CD4-positive, alpha-beta T cell treated with Interleukin-10 for 1 hour (primary cell): ENCODE measurements at places on chromosomes 7 and 10.

GRCh38 chr7:128194533-128195282 is 46.4 kb upstream of the LEP start:
- DNase-seq: no peak

- DNase-seq: no peak
Measured at GRCh38 chr7:76086070-76086469, 38.2 kb downstream of the MDH2 start.

DNA sequence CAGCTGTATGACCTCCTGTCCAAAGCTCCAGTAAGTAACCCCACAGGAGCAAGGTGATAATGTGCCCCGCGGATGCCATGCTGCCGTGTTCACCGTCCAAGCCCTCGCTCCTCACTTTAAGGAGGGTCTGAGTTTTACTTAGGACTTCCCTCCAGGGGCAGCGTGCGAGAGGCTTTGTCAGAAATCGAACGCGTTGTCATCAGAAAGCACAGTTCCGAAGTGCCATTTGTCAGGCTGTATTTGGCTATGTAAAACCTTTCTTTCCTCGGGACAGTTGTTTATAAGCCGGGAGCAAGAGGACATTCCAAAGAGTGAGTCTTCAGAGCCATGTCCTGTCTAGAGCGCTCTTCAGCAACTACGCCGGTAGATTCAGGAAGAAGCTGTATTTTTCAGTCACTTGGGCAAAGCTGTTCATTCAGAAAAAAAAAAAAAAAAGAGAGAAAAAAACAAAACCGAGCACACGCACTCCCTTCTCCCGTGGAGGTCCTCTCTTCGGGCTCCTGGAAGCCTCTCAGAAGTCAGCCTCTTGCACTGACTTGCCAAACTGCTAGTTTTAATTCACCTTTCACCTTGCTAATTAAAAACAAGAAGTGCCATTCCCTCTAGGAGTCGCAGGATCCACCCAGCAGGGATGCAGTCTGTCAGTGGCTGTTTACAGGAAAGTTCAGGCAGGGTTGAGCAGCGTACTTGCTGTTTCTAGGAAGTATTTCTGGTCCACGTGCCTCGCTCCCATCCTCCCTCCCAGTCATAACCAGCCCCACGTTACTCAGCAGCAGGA is at the start of gene SEMA3E:
Gene SEMA3E (minus strand): TSS at position 676 of the 778 bp plus-strand sequence.
- no peak for DNase-seq

- no peak for DNase-seq
Measured at GRCh38 chr7:99258501-99258900, 14.1 kb upstream of the MYH16 start.

- no peak for DNase-seq
Measured at GRCh38 chr7:104124469-104124868, 83.3 kb downstream of the ORC5 start.

DNA sequence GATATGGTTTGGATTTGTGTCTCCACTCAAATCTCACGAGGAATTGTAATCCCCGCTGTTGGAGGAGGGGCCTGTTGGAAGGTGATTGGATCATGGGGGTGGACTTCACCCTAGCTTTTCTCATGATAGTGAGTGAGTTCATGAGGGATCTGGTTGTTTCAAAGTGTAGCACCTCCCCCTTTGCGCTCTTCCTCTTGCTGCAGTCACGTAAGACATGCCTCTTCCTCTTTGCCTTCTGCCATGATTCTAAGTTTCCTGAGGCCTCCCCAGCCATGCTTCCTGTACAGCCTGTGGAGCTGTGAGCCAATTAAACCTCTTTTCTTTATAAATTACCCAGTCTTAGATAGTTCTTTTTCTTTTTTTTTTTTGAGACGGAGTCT is 17.1 kb downstream of the CDNF start:
- DNase-seq: no peak

DNA sequence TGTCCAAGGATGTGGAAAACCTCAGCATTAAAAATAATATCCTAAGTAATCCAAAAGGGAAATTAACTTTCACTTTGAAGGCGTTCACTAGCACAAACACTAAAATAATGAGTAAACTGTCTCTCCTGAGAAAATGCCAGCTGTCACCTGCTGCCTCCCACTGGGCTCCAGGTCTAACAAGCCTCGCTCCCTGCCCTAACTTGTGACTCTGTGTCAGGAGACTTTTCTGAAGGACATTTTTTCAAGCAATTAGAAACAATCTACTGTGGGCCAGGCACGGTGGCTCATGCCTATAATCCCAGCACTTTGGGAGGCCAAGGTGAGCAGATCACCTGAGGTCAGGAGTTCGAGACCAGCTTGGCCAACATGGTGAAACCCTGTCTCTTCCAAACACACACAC is 72.8 kb upstream of the GLCCI1 start:
- no peak for DNase-seq

DNA sequence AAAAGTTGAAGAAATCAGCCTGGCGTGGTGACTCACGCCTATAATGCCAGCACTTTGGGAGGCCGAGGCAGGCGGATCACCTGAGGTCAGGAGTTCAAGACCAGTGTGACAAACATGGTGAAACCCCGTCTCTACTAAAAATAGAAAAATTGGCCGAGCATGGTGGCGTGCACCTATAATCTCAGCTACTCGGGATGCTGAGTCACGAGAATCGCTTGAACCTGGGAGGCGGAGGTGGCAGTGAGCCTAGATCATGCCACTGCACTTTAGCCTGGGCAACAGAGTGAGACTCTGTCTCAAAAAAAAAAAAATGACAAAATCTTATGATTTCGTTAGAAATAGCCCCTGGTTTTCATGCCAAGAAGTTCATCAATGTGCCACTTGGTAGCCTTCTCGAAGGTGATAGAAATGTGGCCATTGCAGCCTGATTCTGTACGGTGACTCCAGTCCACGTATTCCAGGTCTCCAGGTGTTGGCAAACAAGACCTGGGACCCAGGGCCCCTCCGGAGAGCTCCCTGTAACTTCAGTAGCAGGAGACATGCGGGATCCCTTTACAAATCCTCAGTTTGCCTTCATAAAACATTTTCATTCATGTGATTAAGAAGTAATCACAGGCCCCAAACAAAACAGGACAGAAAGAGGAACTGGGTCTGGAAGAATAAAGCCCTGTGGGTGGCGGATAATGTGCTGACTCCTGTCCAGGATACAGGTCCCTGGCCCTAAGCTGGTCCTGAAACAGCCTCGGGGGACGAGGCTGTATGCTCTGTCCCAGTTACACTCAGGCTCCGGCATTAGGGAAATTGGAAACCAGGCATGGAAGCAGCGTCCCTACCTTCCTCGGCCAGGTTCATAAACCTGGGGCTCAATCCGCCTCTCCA is 207.3 kb upstream of the SH2B2 start:
- DNase-seq: no peak

GRCh38 chr7:41581041-41581440 is 121.8 kb downstream of the INHBA start:
- no peak for DNase-seq

DNA sequence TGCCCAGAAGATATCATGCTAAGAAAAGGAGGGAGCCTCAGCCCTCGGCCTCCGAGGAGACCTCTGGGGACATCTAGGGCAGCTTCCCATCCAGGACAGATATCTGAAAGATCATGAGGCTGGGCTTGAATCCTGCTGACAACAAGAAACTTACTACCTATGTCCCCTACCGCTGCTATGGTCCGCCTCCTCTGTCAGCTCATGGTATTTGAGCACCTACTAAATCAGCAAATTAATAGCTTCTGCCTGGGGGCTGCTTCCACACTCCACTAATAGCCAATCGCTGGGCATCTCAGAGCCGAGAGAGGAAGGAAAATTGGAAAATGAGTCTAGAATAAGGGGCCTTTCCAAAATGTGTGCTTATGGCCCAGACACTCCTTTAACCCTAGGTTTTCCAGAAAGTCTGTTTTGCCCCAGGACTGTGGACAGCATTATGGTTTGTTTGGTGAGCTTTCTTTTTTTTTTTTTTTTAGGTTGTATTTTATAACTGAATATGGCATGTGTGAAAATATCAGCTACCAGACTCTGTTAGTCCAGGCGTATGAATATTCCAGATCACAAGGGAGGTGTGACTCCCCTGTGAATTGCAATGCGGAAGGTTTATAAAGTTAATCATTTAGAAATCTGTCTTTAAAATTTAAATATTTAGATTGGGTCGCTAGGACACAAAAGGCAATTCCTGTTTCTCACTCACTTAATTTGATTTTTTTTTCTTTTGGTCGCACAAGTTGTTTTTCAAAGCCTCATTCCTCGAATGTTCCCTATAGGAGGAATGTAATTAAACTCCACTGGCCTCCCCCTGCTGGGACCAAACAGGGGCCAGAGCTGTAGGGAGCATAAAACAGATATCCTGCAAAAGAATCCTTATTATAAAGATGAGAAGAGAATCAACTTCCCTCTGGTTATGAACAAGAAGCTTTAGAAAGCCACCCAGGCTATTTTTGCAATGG is 89.4 kb downstream of the PARP12 start:
- DNase-seq: no peak

DNA sequence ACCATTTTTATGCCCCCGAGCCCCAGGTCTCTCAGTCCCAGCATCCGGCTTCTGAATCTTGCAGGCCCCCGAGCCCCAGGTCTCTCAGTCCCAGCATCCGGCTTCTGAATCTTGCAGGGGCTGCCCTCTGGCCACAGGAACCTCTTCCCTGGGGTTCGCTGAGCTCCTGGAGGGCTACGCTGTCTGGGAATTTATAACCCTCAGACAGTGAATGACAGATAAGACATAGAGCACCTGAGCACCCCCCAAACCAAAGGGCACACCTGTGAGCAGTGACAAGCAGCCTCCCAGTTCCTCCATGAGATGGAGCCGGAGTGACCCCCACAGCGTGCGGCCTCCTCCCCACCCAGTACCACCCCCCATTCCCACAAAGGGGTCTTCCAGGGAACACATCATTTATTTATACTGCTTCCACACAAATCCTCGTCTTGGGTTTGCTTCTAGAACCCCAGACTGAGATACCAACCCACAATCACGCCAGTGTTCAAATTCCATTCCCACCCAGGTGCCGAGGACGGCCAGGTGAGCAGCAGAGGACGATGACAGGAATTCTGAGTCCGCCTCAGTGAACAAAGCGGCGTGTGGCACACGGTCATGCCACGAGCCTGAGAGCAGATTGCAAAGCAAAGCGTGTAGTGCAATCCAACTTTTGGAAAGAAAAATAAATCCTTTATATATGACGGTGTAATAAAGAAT is 57.7 kb upstream of the FAM20C start:
- no peak for DNase-seq

GRCh38 chr10:11154333-11154732 is 136.7 kb downstream of the CELF2 start:
- DNase-seq: no peak

DNA sequence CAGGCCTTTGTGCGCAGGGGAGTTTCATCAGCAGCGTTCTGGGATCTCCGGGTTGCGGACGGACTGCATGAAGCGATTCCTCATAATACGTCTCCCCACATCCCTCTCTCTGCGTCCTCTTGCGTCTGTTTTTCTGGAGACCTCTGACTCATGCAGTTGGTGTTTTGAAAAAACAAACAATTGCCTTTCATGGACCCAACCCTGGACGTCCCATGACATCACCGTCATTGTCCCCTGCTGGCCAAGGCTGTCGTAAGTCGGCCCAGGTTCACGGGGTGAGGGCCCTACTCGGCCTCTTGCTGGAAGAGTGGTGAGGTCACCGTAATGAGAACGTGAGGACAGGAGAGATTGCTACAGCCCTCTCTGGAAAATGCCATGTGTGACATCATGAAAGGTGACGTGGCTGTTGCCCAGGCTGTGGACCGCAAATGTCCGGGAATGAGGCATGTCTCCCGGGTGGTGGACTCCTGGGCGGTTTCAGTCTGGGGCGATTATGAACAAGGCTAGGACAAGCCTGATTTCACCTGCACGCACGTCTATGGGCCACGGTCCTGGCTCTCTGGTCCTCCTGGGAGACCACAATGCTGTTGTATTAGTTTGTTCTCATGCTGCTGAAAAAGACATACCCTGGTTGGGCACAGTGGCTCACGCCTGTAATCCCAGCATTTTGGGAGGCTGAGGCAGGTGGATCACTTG is 9.8 kb upstream of the MAFK start:
- DNase-seq: no peak

GRCh38 chr10:115977855-115978254 is 295.2 kb downstream of the GFRA1 start:
- DNase-seq: no peak

- DNase-seq: no peak
Measured at GRCh38 chr10:21432266-21432665, 93.2 kb downstream of the SKIDA1 start.

- DNase-seq: peak; percentile 86
Measured at GRCh38 chr7:100691676-100692577, 2.1 kb downstream of the GIGYF1 start.

GRCh38 chr7:36820527-36821170 is 96.4 kb upstream of the AOAH start:
- no peak for DNase-seq

GRCh38 chr7:116521046-116521664 is 3.7 kb upstream of the CAV1 start:
- no peak for DNase-seq

GRCh38 chr7:108077709-108078108 is 52.5 kb downstream of the LAMB4 start:
- DNase-seq: no peak

- no peak for DNase-seq
Measured at GRCh38 chr10:80141696-80142460, 9.3 kb downstream of the PLAC9 start.

GRCh38 chr10:76336213-76336963 is 905.0 kb downstream of the LRMDA start:
- no peak for DNase-seq

DNA sequence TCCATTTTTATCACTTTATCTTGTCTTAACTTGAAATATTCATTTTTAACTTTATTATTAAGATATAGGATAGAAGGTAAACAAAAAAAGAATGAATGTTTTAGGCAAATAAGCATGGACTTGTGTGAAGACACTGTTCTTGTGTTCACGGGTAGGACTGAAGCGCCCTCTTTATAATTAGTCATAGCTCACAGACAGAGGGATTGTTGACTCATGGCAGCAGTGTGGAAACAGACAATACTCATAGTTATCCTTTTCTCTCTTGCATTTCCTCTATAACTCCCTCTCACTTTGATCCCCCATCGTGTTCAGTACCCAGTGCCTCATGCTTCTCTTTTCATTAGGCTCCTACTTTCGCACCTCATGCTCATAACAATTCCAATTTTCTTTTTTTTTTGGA is 731.8 kb downstream of the PHTF2 start:
- no peak for DNase-seq
